ENCODE measurements at places on chromosomes 5 and 9. TPM values are rescaled to one million over a fixed set of nuclear protein-coding genes. Genes with fewer than 3 reads are reported as not detected.

The ADGRD2 gene
- not detected for total RNA-seq

The TMEM174 gene
- total RNA-seq = not detected

The GPR151 gene
- total RNA-seq = not detected

The NR5A1 gene
- total RNA-seq = not detected

The TEX48 gene
- total RNA-seq = not detected

The DNAH5 gene
- total RNA-seq = 0.02 TPM

The CBY3 gene
- total RNA-seq = not detected

The PCDHGC5 gene
- 0.36 TPM for total RNA-seq

The SPINK13 gene
- total RNA-seq = not detected

The NEUROG1 gene
- total RNA-seq = not detected

The TUSC1 gene
- 21.1 TPM for total RNA-seq

The IL9 gene
- not detected for total RNA-seq

The NCS1 gene
- 4.6 TPM for total RNA-seq

The PCDHA2 gene
- total RNA-seq = 0.12 TPM

The C5 gene
- 0.22 TPM for total RNA-seq

All from gastrocnemius medialis (tissue), 4 donors.